ENCODE measurements at places on chromosomes 1 and 21.

DNA sequence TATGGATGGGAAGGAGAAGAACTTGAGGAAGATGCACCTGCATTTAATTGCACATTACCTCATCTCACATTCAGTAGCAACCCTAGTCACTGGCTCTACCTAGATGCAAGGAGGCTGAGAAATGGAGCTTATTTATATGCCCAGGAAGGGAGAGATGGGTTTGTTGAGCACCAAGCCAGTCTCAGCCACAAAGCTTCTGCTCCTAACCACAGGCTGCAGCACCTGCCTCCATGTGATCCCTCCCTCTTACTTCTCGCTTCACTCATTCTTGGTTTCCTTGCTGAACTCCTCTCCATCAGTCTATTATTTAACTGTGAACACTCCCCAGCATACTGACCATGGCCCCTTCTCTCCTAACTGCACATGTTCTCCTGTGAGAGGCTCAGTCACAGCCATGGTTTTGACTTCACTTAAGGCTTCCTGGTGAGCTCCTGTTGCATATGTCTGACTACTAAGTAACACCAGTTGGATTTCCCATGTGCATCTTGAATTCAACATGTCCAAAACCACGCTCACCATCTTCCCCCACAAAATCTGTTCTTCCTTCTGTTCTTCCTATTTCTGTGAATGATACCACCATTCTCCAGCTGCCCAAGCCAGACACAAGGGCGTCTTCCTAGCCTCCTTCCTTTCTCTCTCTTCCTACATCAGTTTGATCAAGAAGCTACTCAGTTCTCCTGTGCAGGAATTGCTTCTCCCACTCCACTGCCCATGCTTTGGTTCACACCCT is 139.8 kb downstream of the AK5 start:
- no peak for DNase-seq

GRCh38 chr1:88684482-88685258 is 597 bp downstream of the PKN2 start:
- peak; percentile 56 for DNase-seq

DNA sequence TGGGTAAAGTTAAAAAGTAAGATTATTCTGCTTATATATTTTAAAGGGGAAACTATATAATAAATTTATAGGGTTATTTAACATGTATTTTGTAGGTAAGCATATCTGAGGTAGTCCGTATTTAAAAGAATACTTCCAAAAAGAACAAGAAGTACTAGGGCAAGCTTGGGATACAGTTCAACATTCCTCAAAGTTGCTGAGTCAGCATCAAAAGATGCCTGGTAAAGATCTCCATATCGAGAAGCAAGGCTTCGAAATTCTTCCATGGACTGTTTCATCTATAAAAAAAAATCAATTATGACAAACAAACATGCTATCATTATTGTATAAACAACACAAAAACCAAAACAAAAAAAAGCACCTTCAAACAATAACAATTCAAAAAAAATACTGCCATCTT is 67.7 kb downstream of the INTS7 start:
- no peak for DNase-seq

DNA sequence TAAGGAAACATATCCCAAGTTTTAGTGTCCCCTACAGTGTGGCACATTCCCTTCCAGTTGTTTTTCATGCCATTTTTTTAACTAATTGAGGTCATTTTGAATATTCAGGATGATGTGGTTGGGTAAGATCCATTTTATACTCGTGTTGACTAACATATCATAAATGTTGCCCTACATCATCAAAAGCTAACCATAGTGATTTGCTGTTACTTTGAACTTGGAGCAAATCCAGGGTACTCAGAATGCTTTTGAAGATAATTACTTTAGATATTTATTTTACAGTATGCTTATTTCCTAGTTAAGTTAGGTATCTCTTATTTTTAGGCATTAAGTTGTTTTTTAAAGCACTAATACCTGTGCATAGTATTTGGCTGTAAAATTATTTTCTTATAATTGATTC is 57.8 kb downstream of the DYRK1A start:
- no peak for DNase-seq

- DNase-seq, result peak; percentile 38
Measured at GRCh38 chr1:153441238-153441755, 19.2 kb downstream of the S100A7 start.

DNA sequence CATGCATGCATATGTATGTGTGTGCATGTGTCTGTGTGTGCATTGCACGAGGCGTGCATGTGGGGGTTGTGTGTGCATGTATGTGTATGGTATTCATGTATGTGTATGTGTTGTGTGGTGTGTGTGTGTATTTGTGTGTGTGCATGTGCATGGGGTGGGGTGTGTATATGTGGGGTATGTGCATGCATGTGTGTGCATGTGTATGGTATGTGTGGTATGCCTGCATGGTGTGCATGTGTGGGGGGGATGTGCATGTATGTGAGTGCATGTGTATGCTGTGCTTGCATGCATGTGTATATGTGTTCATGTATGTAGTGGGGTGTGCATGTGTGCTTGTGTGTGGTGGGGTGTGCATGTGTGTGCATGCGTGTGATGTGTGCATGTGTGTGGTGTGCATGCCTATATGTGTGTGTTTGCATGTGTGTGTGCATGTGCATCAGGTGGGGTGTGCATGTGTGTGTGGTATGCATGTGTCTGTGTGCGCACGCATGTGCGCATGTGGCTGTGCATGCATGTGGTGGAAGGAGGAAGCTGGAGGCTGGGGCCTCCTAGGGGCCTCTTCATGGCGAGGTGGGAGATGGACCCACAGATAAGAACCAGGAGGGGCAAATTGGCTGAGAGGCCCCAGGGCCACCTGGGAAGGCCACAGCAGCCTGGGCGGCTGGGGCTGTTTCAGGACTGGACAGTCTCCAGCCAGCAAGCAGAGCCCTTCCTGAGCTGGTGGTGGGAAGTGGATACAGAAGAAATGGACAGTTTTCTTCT is 35.9 kb upstream of the ARF1 start:
- no peak for DNase-seq

DNA sequence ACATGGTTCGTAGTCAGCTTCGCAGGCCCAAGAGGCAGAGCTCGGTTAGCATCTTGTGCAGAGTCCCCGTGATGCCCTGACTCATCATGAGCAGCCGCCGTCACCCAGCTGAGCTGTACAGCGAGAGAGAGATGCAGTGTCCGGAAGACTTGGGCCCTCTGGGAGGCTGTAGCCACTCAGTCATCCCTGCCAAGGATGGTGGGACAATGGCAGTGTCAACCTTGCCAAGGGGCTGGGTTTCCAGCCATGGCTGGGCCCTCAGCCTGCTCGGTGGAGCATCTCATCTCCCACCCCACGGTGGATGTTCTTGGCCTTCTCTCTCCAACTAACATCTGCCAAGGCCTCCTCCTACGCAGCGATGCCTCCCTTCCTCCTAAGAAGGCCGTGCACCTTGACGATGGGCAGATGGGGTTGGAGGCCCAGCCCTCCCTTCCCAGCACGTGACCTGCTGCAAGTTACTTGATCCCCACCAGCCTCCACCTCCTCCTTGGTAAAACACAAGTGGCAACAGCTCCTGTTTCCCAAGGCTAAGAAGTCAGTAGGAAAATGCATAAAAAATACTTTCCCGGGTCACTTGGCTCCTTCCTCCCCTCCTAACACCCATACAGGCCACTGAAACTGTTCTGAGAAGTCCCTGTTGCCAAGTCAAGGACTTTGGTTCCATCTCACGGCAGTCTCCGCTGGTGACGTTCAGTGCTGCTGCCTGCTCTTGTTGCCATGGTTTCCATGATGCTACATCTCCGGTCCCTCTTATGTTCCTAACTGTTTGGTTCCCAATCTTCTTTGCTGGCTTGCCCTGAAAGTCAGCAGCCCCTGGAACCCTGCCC is 384.7 kb upstream of the VAMP3 start:
- DNase-seq, result no peak

- DNase-seq, result no peak
Measured at GRCh38 chr1:90210633-90211491, 216.0 kb downstream of the ZNF326 start.

- peak; percentile 74 for DNase-seq
Measured at GRCh38 chr21:44939532-44940115, at the start of gene SLX9. TSS of gene SLX9 (plus strand) at chr21:44940029. CDS start at chr21:44940058, 29 bp downstream.

DNA sequence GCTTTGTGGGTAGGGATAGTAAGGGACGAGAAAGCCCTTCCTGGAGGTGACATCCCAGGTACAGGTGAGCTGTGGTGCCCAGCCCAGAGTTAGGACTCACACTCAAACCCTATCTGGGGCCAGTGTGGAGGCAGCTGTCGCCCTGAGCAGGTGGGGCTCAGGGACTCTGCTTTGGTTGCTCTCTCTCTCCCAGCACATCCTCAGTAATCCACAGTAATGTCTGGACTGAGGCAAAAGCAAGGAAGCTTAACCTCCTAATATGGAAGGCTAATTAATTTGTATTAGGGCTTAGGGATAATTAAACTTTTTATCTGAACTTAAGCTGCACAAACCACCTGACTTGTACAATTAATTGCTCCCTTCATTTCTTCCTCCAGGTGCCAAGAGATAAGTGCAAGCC is 38.2 kb downstream of the DDX20 start:
- no peak for DNase-seq

GRCh38 chr1:240646571-240647240 is 34.8 kb upstream of the GREM2 start:
- DNase-seq, result no peak

DNA sequence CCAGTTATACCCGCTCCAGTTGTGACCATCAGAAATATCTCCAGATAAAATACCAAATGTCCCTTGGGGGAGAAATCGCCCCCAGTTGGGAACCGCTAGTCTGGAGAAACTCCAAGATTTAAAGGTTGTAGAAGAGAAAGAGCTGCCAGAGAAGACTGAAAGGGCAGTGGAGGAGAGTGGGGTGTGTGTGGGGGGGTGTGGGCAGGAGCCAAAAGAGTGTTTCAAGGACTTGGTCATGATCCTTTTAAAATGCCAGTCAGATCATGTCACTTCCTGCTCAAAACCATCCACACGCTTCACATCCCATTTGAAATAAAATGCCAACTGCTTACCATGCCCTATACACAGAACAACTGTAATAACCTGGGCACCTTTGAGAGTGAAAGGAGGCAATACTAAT is 3.4 kb upstream of the HEYL start:
- DNase-seq, result no peak

- peak; percentile 58 for DNase-seq
Measured at GRCh38 chr1:53326598-53327181, 1.2 kb downstream of the LRP8 start.

DNA sequence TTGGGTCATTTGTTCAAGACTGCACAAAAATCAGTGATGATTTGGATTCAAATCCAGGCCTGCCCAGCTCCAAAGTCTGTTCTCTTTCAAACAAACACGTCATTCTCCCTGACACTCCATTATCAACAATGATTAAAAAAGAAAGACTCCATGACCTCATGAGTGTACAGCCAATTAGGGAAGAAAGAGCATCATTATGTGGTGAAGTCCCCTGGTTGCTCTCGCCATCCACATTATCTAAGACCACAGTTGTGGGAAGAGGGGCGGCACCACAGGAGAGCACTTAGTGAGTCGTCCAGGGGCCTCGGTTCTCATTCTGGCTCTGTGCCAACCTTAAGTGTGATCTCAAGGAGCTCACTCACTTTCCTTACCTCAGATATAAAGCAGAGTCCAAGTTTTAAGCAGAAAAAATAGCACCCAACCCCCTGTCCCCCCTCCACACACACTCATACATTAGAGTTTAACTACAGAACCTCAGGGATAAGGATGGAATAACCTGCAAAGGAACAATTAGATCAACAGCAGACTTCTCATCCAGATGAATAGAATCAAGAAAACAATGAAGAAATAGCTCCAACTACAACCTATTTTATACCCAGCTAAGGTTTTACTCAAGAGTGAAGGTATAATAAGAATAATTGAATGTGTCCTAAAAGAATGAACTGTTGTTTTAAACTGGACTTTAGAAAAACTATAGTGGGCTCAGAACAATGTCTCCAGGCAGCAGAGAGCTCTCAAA is 47.8 kb downstream of the COL6A1 start:
- no peak for DNase-seq

DNA sequence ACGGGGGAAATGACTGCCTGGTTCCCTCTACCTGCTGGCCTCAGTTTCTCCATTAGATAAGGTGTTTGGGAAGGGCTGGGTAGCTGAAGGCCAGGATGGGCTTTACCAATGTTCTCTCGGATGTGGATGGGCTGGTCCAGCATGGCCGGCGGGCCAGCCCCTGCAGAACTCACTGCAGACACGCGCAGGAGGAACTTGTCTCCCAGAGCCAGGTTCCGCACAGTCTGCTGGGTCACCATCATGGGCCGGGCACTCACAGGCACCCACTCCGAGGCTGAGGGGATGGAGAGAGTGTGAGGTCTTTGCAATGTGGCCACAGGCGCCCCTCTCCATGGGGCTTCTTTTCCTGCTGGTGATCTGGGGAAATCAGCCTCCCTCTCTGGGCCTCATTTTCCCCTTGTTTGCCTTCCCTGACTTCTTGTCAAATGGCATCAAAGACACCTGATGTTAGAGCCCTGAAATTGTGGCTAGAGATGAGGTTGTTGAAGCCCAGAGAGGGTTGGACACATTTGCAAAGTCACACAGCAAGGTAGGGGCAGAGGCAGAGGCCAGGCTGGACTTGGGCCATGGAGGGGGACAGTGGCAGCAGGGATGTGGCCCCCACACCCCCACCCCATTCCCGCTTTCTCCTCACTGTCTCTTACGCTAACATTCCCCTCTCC is 1.2 kb downstream of the MYBPH start:
- DNase-seq, result no peak

DNA sequence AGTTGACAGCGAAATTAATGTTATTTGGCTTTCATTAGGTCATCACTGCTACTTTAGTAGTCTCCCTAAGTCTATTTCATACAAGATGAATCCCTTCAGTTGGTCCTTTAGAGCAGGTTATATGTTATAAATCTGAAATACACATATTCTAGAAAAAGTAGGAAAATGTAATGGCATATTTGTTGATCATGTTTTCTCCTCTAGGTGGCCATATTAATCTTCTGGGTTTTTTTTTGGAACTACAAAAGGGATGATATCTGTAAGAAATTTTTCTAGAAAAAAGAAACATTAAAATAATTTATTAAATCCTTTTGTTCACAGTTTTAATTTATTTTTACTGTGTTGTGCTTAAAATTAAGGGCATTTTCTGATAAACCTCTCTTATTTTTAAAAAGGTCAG is 87.9 kb downstream of the SYT14 start:
- no peak for DNase-seq

GRCh38 chr1:240464099-240464498 is 147.9 kb downstream of the GREM2 start:
- DNase-seq, result no peak

GRCh38 chr1:51189421-51190073 is 46.5 kb upstream of the RNF11 start:
- peak; percentile 58 for DNase-seq

DNA sequence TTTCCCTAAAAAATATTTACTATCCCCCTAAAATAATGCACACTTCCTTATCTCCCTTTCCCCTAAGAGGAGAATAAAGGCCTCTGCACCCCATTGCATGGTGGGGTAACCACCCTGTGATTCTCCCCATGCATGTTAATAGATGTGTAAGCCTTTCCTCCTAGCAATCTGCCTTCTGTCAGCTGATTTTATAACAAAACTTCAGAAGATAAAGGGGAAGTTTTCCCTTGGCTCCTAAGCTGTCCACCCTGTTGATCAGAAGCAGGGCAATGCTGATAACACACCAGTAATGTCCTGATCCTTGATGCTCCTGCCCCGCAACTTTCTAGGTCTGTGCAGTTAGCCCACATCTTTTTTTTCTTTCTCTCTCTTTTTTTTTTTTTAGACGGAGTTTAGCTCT is 11.4 kb upstream of the RNF187 start:
- DNase-seq, result no peak
